ENCODE measurements at places on chromosomes 2 and 18.

- DNase-seq: no peak
Observed at GRCh38 chr2:162243294-162243693, at the start of gene FAP. Gene FAP, minus strand, starts transcription at chr2:162243445. Its CDS starts 118 bp downstream, at chr2:162243327.

GRCh38 chr2:17076533-17076932 is 410.9 kb upstream of the CYRIA start:
- no peak for DNase-seq

DNA sequence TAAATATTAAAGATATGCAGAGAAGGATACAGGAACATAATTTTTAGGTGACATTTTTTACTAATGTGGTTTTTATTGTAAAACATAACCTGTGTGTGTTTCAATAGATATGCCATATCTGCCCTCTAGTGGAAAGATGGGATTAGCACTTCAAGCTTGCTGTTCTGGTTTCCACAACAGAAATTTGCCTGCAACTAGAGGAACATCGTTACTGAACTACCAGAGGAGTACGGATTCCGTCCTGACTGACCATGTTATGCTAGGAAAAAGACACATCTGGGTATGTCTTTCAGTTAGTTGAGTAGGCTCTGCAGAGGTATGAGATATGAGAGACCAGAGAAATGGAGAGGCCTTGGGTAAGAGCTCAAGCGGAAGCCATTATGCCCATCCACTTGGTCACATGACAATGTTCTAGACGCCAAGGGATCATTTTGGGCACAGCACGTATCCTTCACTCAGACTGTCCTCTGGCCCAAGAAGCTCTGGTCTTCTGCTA is 104.9 kb downstream of the MBD2 start:
- DNase-seq: peak; percentile 43

DNA sequence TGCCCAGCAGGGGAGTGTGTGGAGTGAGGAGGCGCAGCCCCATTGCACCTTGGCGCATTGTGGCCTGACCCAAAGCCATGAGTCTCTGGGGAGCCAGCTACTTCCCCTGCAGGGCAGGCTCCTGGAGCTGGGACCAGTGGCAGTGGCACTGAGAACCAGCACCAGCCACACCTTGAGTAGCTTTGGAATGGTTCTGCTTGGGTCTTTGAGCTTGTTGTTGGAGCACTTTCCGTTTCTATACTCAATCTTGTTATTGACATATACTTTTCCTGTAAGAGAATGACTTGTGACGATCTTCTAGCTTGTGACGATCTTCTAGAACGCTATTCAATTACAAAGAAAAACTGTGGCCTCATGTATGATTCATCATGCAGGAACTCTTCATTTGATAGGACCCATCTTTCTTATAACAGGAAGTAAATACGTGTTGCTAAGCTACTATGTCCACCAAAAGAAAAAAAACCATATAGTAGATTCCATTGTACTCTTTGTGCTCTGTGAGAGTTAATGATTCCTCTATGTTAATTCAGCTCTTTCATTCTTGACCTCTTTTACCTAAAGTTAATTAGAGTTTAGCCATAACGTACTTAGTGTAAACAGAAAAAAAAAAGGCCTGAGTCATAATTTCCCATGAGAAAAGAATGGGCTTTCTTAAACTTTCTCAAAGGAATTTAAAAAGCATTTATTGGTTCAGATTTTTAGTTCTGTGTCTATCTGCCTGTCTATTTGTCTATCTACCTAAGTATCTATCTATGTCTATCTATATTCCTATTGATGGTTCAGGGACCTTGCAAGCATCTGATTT is 113.1 kb downstream of the GATA6 start:
- peak; percentile 76 for DNase-seq

DNA sequence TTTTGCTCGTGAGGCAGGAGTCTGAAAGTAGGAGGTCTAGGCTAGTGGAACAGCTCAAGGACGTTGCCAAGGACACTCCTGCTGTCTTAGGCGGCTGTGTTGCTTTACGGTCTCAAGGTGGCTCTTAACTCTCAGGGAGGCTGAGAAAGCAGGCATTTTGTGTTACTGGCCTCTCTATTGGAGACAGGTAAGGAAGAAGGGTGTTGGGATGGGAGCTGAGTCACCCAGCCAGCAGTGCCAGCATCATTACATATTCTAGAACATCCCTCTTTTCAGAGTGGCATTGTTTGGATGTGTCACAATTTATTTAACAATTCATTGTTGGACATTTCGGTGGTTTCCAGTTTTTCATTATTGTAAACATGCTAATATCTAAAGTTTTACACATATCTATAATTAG is 30.8 kb upstream of the TMEM214 start:
- no peak for DNase-seq

- DNase-seq: no peak
Observed at GRCh38 chr2:3617198-3617890, 22.4 kb downstream of the COLEC11 start.

GRCh38 chr2:160784034-160784433 is 290.4 kb upstream of the RBMS1 start:
- DNase-seq: no peak

- no peak for DNase-seq
Observed at GRCh38 chr18:78979056-78979729, 425 bp upstream of the SALL3 start.

- DNase-seq: no peak
Observed at GRCh38 chr18:12907258-12907925, 23.4 kb upstream of the PTPN2 start.

DNA sequence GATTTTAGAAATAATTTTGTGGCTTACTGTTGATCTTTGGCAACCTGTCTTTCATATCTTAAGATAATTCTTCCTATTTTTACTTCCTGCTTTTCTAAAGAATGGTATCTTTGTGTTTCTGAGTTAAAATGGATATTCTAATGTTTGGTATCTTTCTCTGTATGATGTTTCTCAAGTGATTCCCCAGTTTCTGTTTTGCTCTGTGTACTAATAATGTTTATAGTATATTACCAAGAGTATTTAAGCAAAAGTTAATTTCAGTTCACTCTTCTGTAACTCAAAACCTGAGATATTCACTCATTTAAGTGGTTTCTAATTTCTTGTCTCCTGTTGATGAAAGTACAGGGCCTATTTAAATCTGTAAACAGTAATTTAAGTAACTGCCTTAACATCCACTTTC is 58.3 kb downstream of the CCDC150 start:
- no peak for DNase-seq

DNA sequence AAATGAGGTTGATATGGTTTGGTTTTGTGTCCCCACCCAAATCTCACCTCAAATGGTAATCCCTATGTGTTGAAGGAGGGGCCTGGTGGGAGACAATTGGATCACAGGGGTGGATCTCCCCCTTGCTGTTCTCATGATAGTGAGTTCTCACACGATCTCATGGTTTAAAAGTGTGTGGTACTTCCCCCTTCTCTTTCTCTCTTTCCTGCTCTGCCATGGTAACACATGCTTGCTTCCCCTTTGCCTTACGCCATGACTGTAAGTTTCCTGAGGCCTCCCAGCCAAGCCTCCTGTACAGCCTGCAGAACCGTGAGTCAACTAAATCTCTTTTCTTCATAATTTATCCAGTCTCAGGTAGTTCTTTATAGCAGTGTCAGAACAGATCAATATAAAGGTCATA is 24.7 kb upstream of the FAM124B start:
- no peak for DNase-seq

GRCh38 chr2:191867507-191867847 is 20.6 kb upstream of the CAVIN2 start:
- DNase-seq: no peak

- no peak for DNase-seq
Observed at GRCh38 chr2:222941510-222942032, 80.7 kb downstream of the ACSL3 start.

- DNase-seq: peak; percentile 84
Observed at GRCh38 chr2:157418239-157418641, 25.6 kb downstream of the CYTIP start.

- no peak for DNase-seq
Observed at GRCh38 chr2:160256507-160256906, 56.4 kb upstream of the ITGB6 start.

- no peak for DNase-seq
Observed at GRCh38 chr2:65662654-65663432, 230.4 kb upstream of the SPRED2 start.

DNA sequence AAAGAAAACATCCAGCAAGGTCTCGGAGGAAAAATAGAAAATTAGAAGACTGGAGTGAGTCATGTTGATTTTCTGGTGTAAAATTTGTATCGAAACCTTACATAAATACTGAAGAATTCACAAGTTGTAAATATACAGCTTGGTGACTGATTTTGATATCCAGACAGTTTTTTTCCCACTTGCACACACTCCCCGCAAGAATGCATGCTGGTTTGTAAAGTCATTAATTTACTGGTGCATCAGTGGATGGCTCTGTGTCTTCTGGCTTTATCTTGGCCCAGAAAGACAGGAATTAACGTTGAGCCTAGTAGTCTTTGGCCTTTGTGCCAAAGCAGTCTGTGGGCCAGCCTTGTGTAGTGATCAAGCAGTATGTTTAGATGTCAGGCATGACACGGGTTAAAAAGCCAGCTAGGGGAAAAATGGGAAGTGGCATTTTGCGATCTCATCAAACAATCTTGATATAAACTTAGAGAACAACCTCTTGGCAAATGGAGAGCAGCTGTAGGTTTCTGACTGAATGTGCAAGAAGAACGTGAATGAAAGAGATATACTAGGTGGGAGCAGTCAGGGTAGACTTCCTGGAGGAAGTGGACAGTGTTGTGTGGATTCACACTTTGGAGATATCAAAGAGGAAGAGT is 22.7 kb upstream of the CASP8 start:
- no peak for DNase-seq

- DNase-seq: no peak
Observed at GRCh38 chr2:228103379-228103778, 78.1 kb downstream of the SPHKAP start.

- DNase-seq: no peak
Observed at GRCh38 chr18:40258311-40258710, 1696.7 kb upstream of the PIK3C3 start.

- DNase-seq: no peak
Observed at GRCh38 chr2:15808944-15809343, 131.4 kb upstream of the MYCN start.

DNA sequence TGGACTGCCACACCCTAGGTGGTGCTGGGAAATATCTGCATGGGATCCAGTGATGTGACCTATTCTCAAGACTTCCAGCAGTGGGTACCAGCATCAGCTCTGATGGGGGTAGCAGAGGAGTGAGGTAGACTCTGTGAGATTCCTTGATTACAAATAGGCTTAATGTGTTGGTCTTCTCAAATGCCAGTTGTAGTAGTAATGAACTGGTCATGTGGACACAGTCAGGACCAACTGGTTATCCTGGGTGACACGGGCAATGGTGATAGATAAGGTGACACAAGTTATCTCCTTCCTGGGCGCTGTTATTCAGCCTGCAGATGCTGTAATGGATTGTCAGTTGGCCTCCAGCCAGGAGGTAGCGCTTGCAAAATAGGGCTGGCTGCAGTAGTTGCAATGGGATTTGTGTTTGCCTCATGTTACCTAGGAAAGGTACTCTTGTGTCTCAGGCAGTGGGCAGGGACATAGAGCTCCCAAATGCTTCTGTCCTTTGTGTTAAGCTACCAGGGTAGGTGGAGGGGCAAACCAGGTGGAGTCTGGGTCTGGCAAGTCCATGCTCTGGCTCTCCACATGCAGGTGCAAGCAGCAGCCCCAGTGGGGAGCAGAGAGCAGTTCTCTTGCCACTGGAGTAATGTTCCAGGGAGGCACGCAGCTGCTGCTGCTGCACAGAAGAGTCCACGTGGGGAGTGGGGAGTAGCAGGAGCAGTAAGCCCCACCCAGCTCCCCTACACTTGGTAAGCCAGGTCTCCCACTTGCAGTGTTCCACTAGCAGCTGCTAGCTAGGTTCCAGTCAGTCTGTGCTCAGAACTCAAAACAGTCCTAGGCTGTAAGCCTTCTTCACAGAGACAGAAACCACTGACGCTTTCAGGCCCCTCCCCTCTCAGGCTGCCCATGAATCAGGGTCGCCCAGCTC is 505.4 kb upstream of the DDX18 start:
- DNase-seq: no peak

DNA sequence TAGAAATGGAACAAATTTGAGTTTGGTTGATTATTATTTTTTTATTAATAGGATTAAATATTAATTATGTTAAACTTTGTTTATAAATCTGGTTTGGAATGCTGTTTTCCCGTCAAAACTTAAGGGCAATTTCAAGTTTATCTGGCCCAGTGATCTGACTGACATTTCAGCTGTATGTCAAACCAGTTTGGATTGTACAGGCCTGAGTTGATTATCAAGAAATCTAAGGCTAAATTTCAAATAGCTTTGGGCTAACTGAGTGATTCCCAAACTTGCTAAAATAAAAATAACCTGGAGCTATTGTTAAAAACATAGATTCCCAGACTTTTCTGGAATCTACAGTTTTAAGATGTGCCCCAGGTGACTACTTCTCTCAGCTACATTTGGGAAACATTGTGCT is 65.9 kb upstream of the SPOPL start:
- DNase-seq: no peak

GRCh38 chr2:11746376-11746806 is at the start of gene LPIN1:
Gene LPIN1, plus strand, starts transcription at chr2:11746632. Its CDS starts 18,910 bp downstream, at chr2:11765542.
- peak; percentile 90 for DNase-seq

DNA sequence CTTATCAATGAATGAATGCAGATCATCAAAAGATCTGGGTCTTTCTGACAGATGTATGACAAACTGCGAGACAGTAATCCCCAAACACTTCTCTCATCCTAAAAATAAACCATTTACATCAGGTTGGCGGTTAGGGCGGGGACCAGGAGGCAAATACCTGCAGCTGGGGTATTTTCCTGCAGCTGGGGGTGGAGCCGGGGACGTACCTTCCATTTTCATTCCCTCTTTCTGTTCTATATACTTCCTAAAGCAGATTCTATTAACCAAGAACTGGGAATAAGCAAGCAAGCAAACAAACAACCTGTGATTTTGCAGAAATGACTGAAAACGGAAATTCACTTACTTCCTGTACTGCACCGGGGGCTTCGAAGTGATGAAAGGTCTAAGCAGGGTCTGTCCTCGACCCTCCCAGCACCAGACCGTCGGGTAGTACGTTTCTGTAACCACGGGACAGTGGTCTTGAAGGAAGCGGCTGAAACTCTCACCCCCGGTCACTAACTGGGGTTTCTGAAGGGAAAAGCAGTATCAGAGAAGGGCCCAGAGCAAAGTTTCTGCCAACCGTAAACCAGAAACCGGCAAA is 1.2 kb downstream of the ABHD3 start:
- peak; percentile 46 for DNase-seq

DNA sequence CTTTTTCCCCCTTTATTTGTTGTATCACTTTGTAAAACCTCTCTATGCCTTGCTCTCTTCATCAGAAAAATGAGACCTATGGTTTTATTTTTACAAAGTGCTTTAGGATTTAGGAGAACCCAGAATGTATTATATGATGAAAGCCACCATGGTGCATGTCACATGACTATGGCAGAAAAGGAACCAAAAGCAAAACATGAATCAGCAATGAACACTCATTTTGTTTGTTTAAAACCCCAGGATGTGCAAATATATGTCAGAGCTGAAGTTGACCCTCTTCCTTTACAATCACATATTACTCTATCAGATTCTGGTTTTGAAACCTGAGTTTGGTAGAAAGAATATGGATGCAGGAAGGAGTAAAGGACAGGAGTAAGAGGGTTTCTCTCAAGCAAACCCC is 70.0 kb downstream of the FIGN start:
- DNase-seq: no peak

GRCh38 chr18:35935805-35936204 is 36.7 kb upstream of the RMP24 start:
- no peak for DNase-seq
